CD4-positive, alpha-beta T cell treated with Interferon alpha-2 for 1 hour (primary cell): ENCODE measurements at places on chromosomes 1 and 21.

DNA sequence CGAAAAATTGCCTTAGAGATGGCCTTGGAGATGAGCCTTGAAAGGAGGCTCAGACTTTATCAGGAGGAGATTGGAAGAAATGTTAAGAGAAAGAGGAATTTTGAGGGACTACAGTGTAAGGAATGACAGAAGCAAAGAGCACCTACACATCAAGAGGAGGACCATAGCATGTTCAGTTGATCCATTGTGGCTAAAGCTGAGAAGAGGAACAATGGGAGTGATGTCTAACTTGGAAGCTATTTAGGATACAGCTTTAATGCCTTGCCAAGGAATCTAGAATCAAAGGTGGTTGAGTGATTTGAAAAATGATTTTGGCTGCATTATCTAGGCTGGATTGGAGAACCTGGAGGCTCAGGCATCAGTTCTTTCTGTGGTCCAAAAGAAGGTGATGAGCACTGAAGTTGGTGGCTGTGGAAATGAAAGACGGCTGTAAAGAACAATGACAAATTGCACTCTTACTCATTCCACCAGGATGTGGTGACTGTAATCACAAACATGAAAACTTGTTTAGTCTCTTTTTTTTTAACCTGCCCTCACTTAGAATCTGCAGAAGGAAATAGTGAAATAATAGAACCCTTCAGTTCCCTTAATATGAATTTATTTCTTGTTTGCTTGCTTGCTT is 11.3 kb downstream of the FAM20B start:
- DNase-seq = no peak

GRCh38 chr1:222392556-222392955 is 155.3 kb downstream of the HHIPL2 start:
- DNase-seq = no peak

- DNase-seq = no peak
These were observed 19.2 kb downstream of the CLIC4 start for GRCh38 chr1:24764439-24764838.

GRCh38 chr1:198030682-198031081 is 113.5 kb downstream of the LHX9 start:
- no peak for DNase-seq

DNA sequence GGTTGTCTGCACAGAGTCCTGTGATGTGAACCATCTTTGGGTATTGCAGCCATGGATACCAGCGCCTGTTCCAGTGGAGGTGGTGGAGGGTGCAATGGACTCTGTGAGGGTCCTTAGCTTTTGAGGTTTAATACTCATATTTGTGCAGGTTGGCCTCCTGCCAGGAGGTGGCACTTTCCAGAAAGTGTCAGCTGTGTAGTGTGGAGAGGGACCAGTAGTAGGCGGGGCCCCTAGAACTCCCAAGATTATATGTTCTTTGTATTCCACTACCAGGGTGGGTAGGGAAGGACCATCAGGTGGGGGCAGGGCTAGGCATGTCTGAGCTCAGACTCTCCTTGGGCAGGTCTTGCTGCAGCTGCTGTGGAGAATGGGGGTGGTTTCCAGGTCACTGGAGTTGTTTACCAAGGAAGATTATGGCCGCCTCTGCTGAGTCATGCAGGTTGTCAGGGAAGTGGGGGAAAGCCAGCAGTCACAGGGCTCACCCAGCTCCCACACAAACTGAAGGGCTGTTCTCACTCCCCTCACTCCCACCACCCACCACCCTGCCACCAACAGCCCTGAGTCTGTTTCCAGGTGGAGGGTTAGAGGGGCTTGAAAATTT is 31.2 kb upstream of the ZNF678 start:
- DNase-seq = no peak

DNA sequence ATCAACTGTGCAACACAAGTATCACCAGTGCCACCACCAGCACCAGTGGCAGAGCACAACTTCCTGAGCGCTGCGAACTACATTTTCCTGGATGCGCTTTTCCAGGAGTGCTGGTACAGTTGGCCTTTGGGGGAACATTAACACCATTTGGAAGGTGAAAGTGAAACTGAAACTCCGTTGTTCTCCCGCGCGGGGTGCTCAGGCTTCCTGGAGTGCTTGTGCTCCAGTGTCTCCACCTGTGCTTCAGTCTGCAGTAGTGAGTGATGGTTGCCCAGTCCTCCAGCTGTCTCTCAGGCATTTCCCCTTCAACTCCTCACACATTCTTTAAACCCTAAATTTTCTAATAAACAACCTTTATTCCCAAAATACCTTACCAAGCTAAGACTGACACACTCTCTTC is 187.8 kb downstream of the LRRIQ3 start:
- no peak for DNase-seq

DNA sequence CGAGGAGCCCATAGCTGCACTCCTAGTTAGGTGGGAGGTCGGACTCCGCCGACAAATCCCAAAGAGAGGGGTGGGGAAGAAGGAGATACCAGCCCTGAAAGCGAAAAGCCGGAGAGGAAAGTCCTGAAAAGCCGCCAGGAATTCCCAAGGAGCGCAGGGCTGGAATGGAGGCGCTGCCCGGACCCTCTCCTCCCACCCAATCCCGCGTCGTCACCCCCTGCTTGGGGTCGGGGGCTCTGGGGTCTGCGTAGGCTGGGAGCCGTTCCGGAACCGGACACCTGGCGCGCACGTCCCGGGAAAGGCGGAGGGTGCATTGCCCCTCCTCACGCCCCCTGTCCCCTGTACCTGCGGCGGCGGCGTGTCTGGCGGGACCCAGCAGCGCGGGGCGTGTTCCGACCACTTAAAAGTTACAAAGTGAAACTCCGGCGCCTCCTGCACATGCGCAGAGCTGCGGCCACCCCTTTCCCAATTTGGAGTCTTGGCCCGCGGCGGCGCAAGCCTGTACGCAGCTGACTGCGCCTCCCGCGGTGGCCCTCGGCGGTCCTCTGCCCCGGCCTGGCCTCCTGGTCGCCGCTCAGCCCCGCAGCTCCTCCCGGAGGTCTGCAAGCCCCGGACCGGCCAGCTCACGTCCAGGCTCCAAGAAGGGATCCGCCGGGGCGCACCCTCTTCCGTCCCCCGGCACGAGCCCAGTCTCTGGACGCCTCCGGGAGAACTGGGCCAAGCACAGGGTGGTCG is at the start of gene TMEM63A:
Gene TMEM63A, minus strand, starts transcription at position 422 of the 735 bp plus-strand sequence. CDS start 4,800 bp downstream, outside the sequence.
- peak; percentile 91 for DNase-seq

DNA sequence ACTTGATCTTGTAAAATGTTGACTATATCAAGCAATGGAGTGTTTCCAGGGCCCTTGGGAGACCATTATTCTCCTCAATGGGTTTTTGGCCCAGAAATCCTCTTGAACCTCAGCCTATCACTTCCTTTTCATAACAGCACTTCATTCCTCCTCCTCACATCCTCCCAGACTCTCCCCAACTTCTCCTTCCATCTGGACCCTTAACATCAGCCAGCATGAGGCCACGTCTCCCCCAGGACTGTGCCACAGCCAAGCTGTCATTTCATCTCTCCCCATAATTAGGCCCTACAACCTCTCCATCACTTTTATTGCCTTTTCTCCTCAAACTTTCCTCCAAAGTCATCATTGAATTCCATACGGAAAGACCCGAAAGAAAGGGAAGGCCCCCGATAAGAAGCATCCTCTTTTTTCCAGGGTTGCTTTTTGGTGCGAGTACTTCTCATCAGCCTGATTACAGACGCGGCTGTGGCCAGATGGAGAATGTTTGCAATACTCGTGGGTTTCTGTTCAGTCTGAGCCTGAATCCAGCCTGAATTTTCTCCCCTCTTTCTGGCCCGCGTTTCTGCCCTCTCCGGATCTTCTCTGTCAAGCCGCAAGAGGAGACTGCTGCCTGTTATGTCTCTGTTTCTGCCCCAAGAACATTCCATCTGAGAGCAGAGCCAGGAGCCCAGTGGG is 52.7 kb upstream of the SLC25A33 start:
- DNase-seq = no peak

DNA sequence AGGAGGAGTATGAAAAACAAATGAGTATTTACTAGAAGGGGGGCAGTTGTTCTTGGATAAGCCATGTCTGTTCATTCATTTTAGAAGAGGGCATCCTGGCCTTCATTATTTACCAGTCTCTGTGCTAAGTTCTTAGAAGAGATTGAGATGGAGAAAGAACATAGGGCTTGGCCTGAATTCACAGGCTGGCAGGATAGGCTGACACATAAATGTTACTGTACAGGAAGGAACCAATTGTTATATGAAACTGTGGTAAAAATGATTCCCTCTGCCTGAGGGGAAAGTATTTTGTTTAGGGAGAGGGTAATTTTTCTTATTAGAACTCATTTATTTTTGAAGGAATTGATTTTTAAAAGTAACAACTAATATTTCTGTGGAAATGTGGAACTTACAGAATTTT is 99.5 kb downstream of the MAN1A2 start:
- DNase-seq = no peak

DNA sequence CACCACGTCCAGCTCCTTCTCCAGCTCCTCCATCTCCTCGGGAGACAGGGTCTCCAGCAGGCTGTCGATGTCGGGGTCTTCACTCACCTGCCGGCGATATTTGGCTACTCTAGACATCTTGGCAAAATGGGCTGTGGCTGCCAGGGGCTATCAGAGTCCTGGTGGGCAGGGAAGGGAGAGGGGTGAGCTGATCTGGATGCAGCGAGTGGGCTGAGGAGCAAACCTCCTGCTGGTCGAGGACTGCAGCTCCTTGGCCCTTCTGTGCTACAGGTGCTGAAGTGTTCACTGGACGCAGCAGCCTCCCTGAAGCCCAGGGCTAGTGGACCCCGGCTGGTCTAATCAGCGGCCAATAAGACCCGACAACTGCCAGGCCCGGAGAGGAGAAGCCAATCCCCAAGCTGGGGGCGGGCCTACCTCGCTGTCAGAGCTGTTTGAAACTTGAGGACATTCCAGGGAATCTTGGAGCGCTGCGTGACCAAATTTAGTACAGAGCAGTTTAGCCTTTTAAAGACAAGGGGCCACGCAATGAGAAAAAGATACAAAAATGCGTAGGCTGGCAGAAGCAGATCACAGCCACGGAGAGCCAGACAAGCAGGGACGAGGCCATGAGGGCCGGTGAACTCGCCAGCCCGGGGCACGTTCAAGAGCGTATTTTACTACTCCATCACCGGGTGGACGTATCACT is at the start of gene LMOD1:
Gene LMOD1, minus strand, starts transcription at position 325 of the 685 bp plus-strand sequence. Its CDS starts 208 bp downstream, at position 117.
- DNase-seq = no peak

DNA sequence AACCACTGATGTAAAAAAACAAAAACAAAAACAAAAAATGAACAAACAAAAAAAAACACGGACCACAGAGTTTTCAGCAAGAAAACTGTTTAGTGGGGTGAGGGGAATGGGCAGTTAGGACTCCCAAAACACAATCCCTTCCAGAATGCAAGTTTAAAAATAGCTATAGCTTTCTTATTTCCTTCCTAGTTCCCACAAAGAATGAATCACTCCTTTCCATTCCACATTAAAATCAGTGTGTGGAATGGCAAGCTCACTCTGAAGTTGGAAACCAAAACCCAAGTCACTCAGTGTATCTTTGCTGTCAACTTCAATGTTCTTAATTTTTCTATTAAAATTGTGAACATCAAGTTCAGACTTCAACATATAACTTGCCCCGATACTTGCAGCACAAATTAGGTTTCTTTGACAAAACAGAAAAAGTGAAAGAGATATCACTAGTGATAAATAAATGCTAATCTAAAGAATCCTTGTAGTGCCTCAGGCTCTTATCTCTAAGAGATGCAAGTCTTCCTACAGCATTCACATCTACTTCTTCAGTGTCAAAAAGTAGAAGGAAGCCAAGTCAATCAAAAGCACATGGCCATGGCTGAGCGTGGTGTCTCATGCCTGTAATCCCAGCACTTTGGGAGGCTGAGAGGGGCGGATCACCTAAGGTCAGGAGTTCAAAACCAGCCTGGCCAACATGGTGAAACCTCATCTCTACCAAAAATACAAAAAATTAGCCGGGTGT is 45.5 kb downstream of the TOR3A start:
- no peak for DNase-seq

- no peak for DNase-seq
These were observed 91.9 kb upstream of the CACNA1E start for GRCh38 chr1:181391301-181391900.
